Mesothelial cell of epicardium (in vitro differentiated cells): ENCODE measurements at places on chromosomes 6 and 20.

DNA sequence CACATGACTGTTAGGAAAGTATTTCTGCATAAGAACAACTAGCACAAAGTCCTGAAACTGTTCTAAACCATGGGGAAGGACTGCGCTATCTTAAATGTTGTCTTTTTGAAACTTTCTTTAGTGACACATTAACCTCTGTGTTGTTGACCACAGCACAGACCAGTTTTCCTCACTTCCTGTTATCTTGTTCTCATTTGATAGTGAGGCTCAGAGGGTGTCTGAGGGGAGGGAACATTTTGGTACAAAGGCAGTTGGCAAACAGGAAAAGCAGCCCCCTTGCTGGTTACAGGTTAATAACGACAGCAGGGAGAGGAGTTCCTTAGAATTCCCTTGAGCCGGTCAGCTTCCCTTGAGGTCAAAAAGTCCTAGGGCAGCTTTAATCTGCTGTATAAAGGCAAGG lies 143.5 kb upstream of the BMP2 start:
- no peak for DNase-seq

- no peak for DNase-seq
Observed at GRCh38 chr20:32767418-32768198, 5.4 kb downstream of the DNMT3B start.

DNA sequence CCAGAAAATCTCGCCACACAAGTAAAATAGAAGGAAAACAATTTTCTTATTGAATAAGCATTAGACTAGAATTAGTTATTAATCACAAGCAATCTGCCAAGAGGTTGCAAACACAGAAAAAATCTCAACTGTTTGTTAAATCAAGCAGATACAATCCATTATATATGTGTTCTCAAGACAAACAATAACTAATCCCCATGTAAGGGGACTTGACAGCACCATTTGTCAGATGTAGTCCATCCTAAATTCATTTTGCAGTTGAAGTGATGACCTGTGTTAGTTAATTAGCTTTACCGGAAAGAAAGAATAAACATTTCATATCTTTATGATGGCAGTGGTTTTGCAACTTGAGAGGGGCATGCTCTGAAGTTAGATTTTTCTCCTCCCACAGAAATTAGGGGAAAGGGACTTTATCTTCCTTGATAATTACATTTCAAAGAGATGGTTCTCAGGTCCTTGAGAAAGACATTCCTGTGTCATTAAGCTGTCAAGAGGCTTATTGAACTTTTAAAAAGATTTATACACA lies 1588.0 kb downstream of the GRIK2 start:
- no peak for DNase-seq

DNA sequence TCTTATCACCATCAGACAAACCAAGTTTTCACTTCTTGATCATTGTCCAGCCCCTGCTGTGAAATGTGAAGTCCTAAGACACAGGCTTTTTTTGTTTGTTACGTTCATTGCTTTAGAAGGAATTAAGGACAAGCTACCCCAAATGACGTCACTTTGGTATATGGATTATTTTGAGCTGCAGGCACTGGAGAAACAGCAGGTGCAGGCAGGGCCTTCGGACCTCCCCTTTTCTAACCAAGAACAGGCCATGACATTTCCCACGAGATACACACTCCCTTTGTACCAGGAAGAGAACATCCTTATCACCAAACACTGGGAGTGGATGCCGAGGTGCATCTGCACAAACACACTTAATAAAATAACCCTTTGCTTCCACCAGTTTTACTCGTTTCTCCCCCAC lies 418.0 kb upstream of the SULF2 start:
- DNase-seq, result no peak

DNA sequence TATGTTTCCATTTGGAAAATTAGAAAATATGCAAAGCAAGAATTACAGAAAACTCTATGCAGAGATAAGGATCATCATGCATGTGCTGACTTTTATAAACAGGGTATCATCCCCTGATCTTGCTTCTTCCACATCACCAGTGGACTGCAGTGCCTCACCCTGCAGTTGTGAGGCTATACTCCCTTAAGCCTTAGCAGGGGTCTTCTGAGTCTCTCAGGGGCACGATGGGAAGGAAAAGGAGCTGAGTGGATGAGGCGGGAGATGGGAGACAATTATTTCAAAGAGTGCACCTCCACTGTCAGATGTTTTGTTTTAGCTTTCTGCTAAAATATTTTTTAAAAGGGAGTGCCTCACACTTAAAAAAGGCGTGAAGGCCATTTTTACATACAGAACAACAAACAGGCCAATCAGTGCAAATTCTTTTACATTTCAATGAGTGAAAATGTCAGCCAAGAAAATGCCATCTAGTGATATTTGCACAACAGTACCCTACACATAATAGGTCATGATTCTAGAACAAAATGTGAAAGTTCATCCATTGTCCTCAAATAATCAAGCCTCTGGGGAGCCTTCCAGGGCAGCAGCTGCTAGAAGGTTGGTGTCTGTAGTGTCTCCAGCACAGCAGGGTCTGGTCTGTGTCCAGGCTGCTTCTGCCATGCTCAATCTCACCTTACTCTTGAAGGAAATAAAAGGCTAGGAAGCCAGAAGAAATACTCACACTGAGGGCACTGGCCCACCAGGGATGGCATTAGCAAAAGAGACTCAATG lies 13.2 kb upstream of the SERPINB9 start:
- DNase-seq, result no peak

DNA sequence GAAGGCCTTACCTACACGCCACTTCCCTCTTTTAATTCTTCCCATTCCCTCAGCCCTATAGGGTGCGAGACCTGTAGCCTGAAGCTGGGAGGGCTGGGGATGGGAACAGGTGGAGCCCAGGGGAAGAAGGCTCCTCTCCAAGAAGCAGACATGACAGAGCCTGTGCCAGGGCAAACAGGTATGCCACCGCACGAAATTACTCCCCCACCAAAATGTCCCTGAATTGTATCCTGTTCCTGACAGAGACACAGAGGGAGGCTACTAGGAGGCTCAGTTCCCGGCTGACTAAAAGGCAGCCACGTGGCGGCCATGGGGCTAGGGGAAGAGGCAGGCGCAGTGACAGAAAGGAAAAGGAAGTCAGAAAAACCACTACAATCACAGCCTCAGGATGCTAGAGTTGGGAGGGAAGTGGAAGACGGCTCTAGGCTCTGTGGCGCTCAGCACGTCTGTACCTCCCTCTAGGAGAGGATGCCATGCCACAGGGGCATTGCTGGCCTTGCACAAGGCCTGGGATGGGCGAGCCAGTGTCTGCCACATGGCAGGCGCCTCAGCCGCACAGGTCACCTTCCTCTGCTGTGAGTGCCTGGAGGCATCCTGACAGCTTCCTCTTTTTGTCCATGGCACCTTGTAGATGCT lies 27.7 kb downstream of the TFEB start:
- DNase-seq, result no peak

DNA sequence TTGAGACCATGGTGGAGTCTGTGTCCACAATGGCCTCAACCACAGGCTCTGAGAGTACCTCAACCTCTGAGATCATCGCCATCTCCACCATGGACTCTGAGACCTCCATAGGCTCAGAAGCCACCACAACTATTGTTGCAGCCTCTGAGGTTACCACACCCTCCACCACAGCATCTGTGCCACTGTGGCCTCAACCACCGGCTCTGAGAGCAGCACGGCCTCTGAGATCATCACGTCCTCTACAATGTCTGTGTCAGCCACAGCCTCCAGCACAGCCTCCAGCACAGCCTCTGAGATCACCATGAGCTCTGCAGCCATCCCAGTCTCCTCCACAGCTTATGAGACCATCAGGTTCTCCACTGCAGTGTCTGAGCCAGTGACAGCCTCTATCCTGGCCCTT lies 19.4 kb upstream of the MUC21 start:
- DNase-seq, result no peak

- DNase-seq, result no peak
Observed at GRCh38 chr6:111824608-111825337, 48.5 kb downstream of the FYN start.

GRCh38 chr6:155155787-155156447 lies 107.9 kb upstream of the CLDN20 start:
- no peak for DNase-seq

DNA sequence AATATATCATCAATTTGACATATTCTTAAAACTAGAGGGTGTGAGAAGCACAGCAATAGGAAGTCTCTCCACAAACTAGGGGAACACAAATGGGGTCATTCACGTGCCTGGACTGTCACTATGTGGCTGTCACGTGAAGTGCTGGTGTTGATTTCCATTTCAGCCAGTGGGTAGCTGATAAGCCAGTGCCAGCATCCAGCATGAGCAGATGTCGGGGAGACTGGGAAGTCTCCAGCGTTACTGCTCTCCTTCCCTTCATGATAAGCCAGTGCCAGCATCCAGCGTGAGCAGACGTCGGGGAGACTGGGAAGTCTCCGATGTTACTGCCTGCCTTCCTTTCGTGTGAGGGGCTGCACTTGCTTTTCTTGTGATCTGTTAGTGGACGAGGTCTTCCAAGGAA lies 5.6 kb upstream of the SLC17A9 start:
- DNase-seq, result no peak

- DNase-seq, result no peak
Observed at GRCh38 chr20:1317545-1318255, 11.2 kb downstream of the SDCBP2 start.

GRCh38 chr20:1443085-1443484 lies 23.6 kb downstream of the NSFL1C start:
- DNase-seq, result no peak

- DNase-seq, result no peak
Observed at GRCh38 chr20:56829788-56830385, 200.8 kb downstream of the TFAP2C start.

- no peak for DNase-seq
Observed at GRCh38 chr6:160737934-160738333, 35.9 kb downstream of the PLG start.

DNA sequence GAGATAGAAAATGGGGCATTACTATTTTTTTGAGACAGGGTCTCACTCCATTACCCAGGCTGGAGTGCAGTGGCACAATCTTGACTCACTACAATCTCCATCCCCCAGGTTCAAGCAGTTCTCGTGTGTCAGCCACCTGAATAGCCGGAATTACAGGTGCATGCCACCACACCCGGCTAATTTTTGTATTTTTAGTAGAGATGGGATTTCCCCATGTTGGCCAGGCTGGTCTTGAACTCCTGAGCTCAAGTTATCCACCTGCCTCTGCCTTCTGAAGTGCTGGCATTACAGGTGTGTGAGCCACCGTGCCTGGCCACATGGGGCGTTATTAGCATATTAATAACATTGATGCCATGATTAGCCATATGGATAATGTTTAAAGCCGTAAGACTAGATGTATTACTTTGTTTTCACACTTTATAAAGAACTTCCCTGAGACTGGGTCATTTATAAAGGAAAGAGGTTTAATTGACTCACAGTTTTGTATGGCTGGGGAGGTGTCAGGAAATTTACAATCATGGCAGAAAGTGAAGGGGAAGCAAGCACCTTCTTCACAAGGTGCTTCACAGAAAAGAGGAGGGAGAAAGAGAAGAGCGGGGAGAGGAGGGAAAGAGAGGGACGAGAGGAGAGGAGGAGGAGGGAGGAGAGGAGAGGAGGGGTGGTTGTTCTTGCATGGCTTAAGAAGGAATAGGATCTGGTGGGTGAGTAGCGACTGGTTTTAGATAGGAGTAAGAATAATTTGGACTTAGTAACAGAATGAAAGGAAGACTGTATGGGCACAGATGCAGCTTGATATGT lies 51.9 kb downstream of the MYO6 start:
- DNase-seq, result no peak

GRCh38 chr6:143262859-143263258 lies 187.6 kb downstream of the ADAT2 start:
- DNase-seq, result no peak

- DNase-seq, result no peak
Observed at GRCh38 chr20:6384380-6384779, 261.6 kb upstream of the FERMT1 start.

DNA sequence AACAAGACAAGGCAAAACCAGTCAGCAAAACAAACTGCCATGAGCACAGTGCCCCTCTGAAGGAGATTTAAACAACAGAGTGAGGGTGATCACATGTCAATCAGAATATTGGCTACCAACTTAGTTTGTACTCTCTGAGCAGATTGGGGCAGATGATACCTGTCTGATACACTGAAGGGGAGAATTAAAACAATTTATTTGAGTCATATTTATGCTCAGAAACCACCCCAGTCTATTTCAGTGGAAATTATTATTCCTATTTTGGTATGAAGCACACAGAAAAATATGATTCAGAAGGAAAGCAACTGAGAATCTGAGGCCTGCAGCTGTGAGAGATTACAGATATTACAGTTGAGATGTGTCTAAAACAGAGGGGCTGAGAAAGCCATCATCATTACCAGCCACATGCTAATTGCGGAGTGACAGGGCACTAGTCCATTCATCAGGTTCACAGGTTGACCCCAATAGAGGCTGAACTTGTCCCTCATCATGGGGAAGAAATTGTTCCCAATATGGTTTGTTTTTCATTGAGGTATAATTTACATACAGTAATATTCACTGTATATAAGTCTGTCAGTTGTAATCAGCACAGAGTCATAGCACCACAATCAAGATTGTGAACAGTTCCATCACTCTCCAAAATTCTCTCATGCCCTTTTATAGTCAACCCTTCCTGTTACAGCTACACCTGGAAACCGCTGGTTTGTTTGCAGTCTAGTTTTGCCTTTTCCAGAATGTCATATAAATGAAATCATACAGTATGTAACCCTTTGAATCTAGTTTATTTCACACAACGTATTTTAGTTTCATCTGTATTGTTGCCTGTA lies 134.5 kb downstream of the AKAP7 start:
- no peak for DNase-seq

GRCh38 chr6:43992783-43993644 lies 134.2 kb downstream of the MRPL14 start:
- no peak for DNase-seq

GRCh38 chr20:53321596-53321995 lies 272.0 kb downstream of the ZNF217 start:
- no peak for DNase-seq

DNA sequence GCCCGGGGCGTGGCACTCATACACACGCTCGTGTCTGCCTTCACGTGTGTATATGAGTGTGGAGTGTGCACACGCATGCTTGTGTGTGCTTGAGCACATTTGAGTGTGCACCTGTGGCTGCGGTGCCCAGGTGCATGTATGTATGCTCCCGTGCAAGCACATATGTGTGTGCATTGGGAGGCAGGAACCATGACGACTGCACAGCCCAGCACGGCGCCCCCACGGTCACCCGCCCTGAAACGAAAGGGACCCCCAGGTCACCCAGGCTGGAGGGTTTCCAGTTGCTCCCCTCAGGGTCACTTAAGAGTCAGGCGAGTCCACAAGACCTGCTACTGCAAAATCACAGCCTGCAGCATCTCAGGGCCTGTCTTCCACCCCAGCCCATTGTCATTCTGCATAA lies 94.7 kb downstream of the YTHDF1 start:
- no peak for DNase-seq
